ENCODE measurements at places on chromosomes 5 and 9. TPM values are rescaled to one million over a fixed set of nuclear protein-coding genes. Genes with fewer than 3 reads are reported as not detected.

FOCAD gene
- total RNA-seq = 29.6 TPM

DNA sequence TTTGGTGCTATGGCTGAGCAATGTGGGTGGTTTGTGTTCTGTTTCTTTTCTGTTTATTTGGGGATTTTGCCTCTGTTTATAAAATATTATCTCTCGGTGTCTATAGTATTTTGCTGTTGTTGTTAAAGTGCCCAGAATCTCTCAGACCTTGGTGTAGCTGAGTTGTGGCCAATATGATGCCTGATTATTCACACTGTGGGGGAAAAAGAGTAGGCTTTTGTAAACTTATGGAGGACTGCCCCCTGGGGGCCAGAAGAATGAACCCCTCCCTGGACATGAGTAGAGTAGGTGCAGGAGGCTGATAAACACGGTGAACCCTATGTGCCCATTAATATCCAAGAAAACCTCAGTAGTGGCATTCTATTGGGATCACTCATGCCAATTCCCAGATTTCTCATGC lies 49.0 kb upstream of the DPYSL3 start:
- peaks cover 6% of the 10 kb centered on the region for H3K27me3 ChIP-seq
- H3K27ac ChIP-seq = no peak overlapping the region
- no peak overlapping the region for H3K4me3 ChIP-seq
- DNase-seq = no peak

DNA sequence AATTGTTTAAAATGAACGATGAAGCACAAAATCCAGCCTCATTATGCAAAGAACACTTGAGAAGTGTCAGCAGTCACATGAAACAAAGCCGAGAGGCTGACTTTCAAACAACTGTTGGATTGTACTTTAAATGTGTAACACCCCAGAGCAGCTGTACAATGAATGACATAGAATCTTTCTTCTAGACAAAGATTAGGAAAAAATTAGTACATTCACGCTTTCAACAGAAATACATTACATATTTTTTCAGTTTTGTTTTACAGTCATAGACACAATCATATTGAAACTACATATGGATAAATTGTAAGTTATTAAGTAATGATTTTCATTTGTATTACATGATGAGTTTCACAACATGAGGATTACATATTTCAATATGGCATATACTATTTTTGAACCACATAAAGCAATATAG lies 10.6 kb upstream of the AGXT2 start:
- H3K36me3 ChIP-seq = no peaks in the 10 kb centered on the region
- H3K4me1 ChIP-seq = peaks cover 12% of the 10 kb centered on the region
- H3K27me3 ChIP-seq = peaks cover 72% of the 10 kb centered on the region
- H3K27ac ChIP-seq = peak overlapping the region; percentile 19
- peak overlapping the region; percentile 18 for H3K4me3 ChIP-seq

GRCh38 chr9:133754688-133755227 lies 16.6 kb upstream of the SARDH start:
- no peak overlapping the region for H3K27ac ChIP-seq
- DNase-seq = no peak
- no peaks in the 10 kb centered on the region for H3K4me1 ChIP-seq
- no peaks in the 10 kb centered on the region for H3K36me3 ChIP-seq

DRD1 gene
- not detected for total RNA-seq

SMIM33 gene
- 0.22 TPM for total RNA-seq

DNA sequence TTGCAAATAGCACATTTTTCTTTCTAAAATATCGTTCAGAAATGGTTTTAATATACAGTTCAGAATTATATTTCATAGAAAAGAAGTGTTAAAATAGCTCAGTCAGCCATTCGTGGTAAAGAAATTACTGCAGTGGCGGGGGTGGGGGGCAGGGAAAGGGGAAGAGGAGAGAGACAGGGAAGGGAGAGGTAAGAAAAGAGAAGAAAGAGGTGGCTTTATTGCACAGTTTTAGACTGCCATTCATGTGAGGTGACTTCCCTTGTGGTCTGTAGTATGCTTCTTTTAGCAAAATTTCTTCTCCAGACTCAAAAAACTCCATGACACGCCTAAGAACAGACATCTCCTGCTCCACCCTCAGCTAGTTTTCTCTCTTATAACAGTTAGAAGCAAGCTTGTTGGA lies 259.6 kb downstream of the TRPM3 start:
- H3K4me3 ChIP-seq = no peak overlapping the region
- H3K27me3 ChIP-seq = peaks cover 6% of the 10 kb centered on the region
- no peaks in the 10 kb centered on the region for H3K36me3 ChIP-seq
- no peaks in the 10 kb centered on the region for H3K4me1 ChIP-seq

- no peak for DNase-seq
- no peak overlapping the region for H3K27ac ChIP-seq
- H3K4me3 ChIP-seq = no peak overlapping the region
- H3K4me1 ChIP-seq = no peaks in the 10 kb centered on the region
- no peaks in the 10 kb centered on the region for H3K36me3 ChIP-seq
Observed at GRCh38 chr9:95756986-95757385, 118.5 kb upstream of the ERCC6L2 start.
